GM23248 (cell line): ENCODE measurements at places on chromosomes 1 and 21. TPM values are rescaled to one million over a fixed set of nuclear protein-coding genes. Genes with fewer than 3 reads are reported as not detected.

Gene REN
- not detected in 2 replicates for polyA plus RNA-seq

Gene SNAP47
- polyA plus RNA-seq: 29.3 and 32.6 TPM in 2 replicates

Gene CLDN17
- not detected in 2 replicates for polyA plus RNA-seq

Gene C1orf50
- 8.1 and 10.5 TPM in 2 replicates for polyA plus RNA-seq

Gene ZCCHC17
- 65.6 and 66.8 TPM in 2 replicates for polyA plus RNA-seq

Gene ADAM30
- not detected in 2 replicates for polyA plus RNA-seq

Gene NASP
- polyA plus RNA-seq: 38.2 and 39.1 TPM in 2 replicates

Gene BARHL2
- polyA plus RNA-seq: not detected in 2 replicates

Gene KRTAP11-1
- polyA plus RNA-seq: not detected in 2 replicates

Gene OR2T11
- not detected in 2 replicates for polyA plus RNA-seq

Gene SZRD1
- 61.1 and 63.8 TPM in 2 replicates for polyA plus RNA-seq

Gene IL19
- polyA plus RNA-seq: not detected in 2 replicates

Gene CHRM3
- polyA plus RNA-seq: not detected in 2 replicates

Gene MLLT11
- polyA plus RNA-seq: 7.3 and 7.7 TPM in 2 replicates

Gene SLC2A5
- 0.25 and 0.29 TPM in 2 replicates for polyA plus RNA-seq

Gene CA6
- not detected in 2 replicates for polyA plus RNA-seq

Gene TRAF3IP3
- 0.25 TPM in 1 of 2 replicates, not detected in the other for polyA plus RNA-seq

Gene PRAMEF15
- not detected in 2 replicates for polyA plus RNA-seq

Gene ATP1A4
- not detected in 2 replicates for polyA plus RNA-seq

Gene ATP6V1G3
- polyA plus RNA-seq: 1.3 and 2.9 TPM in 2 replicates
